Erythroblast (primary cell): ENCODE measurements at places on chromosomes 2 and 18.

- DNase-seq: no peak
These were observed 8.4 kb upstream of the CIDEA start for GRCh38 chr18:12245793-12246135.

DNA sequence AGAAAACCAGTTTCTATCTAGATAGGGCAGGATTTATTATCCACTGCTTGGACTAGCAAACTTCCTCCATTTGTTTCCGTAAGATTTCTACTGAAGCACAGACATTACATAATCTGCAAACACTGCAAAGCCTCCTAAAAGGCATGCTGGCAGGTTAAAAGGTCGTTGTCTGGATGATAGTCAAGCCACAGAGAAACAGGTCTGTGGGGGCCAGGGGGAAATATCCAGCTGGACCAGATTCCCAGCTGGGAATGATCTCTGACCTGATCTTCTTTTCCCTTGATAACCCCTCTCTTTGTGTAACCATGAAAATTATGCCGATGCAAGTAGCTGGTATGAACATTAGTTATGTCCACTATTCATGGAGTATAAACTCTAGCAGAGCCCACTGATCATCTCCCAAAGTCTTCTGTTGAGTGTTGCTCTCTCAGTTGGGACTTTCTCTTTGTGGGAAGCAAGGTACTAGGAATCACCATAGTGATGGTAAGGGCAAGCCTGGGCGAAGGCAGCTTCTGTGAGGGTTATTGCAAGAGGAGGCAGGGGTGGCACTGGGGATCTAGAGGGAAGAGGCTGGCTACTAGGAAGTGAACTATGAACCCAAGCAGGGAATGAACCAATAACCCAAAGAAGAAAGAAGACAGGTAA is 61.3 kb downstream of the GDF7 start:
- DNase-seq: no peak

GRCh38 chr2:143128681-143129580 is at the start of gene ARHGAP15:
Gene ARHGAP15 (plus strand): TSS chr2:143129419.
- peak; percentile 83 for DNase-seq

DNA sequence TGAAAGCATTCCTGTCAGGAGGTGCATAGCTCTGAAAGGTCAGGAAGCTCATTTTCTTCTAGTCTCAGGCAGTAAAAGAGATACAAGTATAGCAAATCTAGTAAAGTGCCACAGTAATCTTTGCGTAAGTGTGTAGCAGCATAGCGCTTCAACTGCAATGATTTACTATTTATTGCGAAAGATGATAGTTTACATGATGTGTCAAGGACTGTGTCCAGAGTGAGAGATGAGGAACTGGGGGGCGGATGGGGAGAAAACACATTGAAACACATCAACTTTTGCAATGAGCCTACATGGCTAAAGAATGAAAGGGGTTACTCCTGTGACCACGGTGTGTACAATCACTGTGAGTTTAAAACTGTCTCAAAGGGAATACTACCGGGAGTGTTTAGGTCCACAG is 644.4 kb downstream of the GALR1 start:
- no peak for DNase-seq

DNA sequence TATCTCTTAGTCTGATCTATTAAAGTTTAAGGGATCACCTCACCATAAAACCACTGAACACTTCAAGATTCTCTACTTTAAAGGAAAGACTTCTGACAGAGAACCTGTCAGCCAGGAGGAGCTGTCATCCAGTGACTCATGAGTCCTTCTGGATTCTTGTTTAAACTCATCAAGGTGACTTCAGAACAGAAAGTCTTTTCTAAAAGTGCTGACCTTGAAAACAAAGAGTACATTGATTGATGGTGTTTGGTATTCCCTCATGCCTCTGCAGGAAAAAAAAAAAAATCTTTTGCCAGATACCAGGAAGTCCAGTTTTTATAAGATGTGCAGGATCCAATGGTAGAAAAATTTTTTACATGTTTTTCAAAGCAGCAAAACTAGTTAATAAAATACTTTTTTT is 12.3 kb downstream of the DSG2 start:
- no peak for DNase-seq

GRCh38 chr2:116696223-116696622 is 1118.3 kb upstream of the DDX18 start:
- no peak for DNase-seq

DNA sequence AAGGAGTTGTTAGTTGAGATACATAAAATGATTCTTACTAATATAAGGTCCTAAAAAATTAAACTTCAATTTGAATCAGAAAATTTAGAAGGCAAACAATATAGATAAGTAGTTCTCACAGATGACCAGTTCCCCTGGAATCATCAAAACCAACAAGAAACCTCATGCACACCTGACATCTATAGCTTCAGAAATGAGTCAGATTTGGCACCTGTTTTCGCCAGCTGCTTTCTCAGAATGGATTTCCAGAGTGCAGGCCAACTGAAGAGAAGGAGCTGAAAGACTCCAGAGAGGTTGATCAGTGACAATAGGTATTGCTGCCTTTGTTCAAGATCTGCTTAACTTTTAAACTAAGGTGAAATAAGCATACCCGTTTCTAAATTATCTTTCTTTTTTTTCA is 192.4 kb downstream of the RDH14 start:
- no peak for DNase-seq

DNA sequence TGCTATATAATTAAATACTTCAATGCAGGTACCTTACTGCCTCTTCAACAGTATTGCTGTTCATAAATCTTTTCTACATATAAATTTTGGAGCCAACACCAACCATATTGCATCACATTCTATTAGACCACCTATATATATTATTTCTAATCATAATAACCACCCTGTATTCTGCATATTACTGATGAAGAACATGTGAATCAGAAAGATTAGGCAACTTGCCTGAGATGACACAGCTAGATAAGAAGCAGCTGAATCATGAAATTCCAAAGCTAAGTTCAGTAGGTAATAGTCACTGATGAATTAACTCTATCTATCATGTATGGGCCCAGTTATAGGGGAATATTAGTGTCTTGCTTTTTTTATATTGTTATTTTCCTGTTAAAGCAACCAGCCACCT is 161.8 kb downstream of the AGPS start:
- peak; percentile 87 for DNase-seq

- peak; percentile 8 for DNase-seq
These were observed 25.4 kb downstream of the SP100 start for GRCh38 chr2:230441227-230441897.

DNA sequence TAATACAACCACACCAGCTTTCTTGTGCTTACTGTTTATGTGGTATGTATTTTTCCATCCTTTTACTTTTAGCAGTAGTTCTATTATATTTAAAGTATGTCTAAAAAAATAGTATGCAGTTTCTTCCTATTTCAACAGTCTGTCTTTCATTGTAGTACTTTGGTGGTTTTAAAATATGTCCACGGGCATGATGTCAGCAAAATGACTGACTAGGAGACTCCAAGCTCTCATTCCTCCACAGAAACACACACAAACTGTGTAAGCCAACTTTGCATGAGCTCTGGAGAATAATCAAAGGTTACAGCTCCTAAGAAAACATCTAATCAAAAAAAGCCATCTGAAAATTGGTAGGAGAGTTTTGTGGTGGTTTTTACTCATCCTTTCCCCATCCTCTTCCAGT is 56.1 kb downstream of the TEX51 start:
- DNase-seq: no peak

DNA sequence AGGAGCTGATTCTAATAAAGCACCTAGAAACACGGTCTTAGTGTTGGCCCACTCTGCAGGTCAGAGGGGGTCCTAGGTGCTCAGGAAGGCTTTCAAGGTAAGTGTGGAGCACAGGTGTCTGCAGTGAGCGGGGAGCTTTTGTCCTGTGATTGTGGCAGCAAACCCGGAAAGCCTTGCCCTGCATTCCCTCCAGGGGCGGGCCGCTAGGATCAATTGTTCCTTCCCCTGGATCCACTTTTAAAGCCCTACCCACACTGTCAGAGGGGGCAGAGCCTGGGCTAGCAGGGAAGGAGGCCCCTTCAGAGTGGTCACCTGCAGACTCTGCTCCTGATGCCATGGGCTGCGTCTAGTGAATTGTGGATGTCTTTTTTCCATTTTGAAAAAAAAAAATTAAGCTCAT is 176.0 kb downstream of the CTIF start:
- DNase-seq: no peak

GRCh38 chr18:51013259-51013658 is 16.8 kb upstream of the SMAD4 start:
- DNase-seq: no peak

DNA sequence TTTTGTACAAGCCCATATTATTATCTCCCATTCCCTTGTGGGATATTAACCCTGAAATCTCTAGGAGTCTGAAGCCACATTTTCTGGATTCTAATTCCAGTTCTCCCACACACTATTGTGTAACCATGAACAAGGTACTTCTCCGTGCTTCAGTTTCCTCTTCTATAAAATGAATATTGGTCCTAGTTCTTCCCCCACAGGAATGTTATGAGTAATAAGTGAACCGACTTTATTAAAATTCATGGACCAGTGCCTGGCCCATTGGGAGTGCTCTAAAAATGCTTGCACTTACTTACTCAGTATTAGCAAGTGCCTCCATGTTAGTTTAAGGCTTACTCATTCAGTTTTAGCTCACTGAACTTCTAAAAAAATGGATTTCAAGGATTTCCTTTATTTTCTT is 1.4 kb upstream of the ACMSD start:
- no peak for DNase-seq

DNA sequence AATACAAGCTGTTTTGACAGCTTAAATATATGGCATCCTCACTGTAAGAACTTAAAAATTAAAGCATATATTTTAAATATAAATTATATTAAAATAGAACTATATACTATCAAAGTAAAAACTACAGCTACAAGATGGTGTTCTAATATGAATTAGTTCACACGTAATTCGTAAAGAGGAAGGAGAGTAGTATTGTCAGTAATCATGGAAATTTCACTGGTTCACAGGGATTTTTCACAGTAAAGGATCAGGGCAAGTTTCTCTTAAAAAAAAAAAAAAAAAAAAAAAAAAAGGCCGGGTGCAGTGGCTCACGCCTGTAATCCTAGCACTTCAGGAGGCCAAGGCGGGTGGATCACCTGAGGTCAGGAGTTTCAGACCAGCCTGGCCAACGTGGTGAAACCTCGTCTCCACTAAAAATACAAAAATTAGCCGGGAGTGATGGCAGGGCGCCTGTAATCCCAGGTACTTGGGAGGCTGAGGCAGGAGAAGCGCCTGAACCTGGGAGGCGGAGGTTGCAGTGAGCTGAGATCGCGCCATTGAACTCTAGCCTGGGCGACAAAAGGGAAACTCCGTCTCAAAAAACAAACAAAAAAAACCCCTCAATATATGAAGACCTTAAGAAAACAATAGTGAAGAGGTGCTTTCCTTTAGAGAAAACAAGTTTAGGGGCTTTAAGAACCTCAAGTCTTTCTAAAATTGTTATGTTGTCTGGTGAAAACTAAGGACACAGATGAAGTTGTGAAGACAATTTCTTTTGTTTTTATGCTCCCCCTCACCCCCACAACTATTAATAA is 32.5 kb downstream of the PNO1 start:
- DNase-seq: no peak

DNA sequence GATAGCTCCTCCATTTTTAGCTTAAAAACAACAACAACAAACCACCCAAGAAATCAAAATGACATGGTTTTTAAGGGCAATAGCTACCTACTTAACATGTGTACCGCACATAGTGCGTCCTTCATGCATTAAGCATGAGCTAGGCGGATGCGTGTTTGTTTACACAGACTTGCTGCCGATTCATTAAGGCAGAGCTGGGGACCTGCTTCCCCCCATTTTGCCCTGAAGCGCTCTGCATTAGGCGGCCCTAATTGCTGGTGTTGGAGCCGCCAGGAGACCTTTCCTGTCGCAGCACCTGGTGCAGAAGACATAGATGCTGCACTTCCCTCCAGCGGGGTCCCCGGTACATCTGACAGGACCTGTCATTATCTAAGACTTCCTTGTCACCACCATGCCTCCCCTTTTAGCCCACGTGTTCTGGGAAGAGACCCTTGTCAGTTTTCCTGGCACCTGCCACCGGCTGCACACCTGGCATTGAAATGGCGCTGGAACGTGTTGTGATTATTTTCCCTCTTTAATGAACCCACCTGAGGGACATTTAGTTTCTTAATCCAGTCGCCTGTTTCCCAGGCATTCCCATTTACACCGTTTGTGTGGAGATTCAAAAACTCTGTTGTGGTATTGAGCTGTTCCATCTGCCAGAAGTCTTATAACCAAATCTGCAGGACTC is 261.1 kb upstream of the RAB12 start:
- no peak for DNase-seq

DNA sequence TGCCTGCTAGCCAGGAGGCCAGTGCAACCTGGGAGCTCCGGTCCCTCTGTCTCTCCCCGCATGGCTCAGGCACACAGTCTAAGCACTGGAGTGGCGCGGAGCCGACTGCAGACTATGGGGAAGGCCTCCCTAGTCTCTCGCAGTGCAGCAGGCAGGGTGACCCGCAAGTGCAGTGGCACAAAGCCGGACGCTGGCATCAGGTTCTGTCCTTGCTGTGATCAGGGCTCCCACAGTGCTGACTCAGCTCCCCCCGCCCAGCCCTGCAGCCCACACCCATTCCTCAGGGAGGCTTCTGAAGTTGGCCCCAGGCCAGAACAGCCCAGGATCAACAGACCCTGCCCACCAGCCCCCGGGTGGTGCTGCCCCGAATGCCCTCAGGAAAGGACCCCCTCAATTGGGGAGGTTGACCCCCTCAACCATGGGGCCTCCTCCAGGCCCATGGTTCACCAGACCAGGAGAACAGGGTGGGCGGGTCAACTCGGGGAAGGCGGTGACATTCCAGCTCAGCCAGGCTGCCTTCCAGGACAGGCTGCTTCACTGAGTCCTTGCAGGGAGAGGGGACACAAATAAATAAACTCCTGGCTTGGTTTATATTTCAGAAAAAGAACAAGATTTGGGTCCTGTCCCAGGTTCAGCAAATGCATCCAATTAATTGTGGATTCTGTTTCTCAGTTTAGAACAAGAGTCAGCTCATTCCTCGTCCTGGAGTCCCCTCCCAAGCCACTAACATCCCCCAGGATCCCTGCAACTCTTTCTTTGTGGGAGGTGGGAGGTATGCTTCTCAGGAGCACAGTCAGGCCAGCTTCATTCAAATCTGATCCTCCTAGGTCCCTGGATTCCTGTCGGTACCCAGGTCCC is 12.2 kb downstream of the BIN1 start:
- peak; percentile 10 for DNase-seq

DNA sequence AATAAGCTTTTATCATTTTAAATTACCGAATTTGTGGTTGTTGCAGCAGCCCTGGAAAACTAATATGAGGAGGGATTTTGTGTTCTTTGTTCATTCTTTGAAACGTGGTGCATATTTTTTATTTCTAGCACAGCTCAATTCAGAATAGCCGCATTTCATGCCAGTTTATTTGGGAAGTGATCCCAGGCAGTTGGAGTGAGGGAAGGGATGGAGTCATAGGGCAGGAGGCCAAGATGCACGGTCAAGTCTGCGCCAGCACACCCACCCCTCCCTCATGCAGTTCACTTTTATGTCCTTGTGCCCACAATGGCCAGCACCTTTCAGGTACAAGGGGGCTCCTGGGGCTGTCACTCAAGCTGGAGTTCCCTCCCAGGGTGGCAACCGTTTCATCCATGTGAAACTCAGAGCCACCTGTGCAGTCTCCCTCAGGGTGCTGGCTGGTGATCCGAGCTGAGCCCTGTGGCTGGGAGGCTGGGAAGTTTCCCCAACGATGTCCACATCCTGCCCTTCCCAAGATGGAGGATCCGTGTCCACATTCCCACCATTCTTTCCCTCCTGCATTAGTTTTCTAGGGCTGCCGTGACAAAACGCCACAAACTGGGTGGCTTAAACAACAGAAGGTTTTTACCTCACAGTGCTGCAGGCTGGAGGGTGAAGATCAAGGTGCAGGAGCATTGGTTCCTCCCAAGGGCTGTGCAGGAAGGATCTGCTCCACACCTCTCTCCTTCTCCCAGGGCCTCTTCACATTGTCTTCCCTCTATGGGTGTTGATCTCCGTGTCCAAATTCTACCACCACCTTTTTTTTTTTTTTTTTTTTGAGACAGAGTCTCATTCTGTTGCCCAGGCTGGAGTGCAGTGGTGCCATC is 68.5 kb upstream of the ITGA6 start:
- no peak for DNase-seq
